ENCODE measurements at places on chromosomes 7 and 10.

DNA sequence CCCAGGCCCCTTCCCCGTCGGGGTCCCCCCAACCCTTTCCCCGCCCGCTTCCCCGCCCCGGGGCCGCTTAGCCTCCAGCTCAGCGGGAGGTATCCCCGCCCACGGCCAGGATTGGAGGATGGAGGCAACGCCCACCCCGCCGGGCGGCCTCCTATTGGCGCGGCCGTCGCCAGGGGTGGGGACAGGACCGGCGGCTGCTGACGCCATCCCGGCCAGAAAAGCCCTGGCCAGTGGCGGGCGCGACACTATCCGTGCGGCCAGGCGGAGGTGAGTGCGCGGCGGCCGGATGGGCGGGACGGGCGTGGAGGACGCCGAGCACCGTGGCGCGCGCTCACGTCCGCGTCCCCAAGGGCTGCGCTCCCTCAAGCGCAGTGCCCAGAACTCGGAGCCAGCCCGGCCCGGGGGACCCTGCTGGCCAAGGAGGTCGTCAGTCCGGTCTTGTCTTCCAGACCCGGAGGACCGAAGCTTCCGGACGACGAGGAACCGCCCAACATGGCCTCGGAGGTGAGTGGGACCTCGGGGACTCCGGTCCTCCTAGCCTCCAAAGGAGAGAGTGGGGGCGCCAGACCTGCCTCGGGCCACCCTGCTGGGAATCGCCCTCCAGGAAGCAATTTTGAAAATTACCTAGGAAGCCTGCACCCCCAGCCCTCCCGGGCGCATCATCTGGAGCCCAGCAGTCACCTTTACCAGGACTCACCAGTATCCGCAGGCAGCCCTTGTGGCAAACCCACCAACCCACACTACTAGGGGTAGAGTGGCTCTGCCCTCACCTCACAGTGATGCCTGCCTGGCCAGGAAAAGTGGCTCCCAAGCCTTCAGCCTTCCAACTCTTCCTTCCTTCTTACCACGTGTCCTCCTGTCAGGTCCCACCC is at the start of gene ASL:
ASL (plus strand) TSS at position 230 of the 872 bp plus-strand sequence; CDS start at position 493, 263 bp downstream.
- peak; percentile 95 for DNase-seq

DNA sequence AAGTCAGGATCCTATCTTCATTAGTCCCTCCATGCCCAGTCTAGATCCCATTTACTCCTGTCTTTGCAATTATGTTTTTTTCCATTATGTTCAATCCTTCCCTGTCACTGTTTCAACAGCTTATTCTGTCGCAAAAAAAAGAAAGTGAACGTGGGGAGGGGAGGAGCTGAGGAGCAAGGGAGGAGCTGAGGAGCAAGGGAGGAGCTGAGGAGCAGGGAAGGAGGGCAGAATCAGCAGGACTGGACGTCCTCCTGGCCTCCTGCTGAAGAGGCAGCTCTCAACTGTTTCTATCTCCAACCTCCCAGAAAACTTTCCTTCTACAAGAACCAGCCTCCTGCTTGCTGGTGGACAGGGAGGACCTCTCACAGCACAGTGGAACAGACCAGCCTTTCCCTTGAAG is 26.0 kb downstream of the LARP4B start:
- no peak for DNase-seq

- DNase-seq = no peak
Observed at GRCh38 chr10:36110097-36110496, 468.0 kb upstream of the FZD8 start.

DNA sequence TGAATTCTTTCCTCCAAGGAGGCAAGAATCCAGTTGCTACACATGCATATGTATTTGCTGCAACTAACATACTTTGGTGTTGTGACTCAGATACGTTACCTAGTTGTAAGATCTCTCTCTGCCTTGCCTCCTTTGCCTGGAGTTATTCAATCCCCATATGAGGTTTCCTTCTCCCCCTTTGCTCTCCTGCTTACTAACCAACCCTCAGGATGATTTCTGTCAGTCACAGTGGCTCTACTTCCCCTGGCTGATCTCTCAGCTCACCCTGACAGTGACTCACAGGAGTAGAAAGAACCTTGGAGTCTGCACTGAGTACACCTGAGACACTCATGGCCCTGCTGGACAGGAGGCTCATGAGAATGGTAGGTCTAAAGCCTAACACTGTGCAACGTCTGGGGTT is 92.0 kb downstream of the TMEM106B start:
- DNase-seq = no peak

DNA sequence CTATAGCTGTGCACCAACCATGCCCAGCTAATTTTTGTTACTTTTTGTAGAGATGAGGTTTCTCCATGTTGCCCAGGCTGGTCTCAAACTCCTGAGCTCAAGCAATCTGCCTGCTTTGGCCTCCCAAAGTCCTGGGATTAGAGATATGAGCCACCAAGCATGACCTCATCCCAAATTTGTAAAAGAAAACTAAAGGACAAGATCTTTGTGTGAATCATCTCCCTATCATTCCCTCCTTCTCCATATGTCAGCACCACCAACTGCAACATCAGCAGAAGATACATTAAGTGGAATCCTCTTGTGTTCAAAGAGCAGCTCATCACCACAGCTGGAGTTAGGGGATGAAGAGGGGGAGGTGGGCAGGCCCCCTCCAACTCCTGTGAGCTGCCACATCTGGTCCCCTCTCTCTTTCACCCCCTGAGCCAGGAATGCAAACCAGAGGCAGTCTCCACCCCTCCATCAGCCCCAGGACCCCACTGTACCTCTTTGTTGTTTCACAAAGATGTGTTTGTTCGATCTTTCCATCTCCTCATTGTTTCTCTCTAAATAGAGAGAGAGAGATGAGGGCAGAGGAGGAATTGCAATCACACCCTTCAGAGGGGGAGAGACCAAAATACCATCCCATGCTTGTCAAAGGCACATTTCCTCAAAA is 47.3 kb upstream of the PIP4K2A start:
- DNase-seq = no peak

GRCh38 chr7:157558061-157558460 is 221.3 kb downstream of the DNAJB6 start:
- DNase-seq = peak; percentile 40

- DNase-seq = no peak
Observed at GRCh38 chr7:100484673-100485045, 932 bp downstream of the NYAP1 start.

- no peak for DNase-seq
Observed at GRCh38 chr7:54326592-54327167, 215.5 kb upstream of the VSTM2A start.

DNA sequence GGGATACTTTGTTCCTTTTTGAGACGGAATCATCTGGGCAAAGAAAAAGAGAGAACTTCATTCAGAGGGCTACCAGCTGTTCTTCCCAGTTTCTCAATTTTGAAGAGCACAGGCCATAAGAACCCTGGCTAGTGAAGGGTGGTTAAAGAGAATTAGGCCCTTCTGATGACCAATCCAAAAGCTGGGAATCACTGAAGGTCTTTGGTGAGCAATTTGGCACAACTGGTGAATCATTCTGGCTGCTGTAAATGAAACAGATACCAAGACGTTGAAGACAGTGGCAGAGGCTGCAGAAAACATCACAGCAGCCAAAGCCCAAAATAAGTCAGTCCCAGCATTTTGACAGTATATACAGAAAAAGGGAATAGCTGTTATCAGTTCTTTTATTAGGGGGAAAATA is 5.1 kb downstream of the RAPGEF5 start:
- DNase-seq = no peak

GRCh38 chr10:122419016-122419415 is 35.4 kb upstream of the ARMS2 start:
- DNase-seq = no peak

DNA sequence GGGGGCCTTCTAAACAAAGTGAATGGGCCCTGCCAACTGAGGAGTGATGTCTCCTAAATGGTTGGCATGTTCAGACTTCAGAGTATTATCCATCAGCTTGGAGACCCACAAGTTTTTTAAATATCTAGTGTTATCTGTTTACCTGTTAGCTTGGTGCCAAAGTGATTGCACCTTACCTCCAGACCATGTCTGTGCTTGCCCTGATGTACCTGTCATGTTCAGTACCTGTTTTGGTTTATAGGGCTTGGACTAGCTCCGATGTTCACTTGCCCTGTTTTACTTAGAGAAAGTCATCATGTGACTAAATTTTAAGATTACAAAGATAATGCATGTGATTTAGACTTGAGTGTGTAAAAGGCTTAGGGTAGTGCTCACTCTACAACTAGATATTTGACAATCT is 67.7 kb downstream of the CNNM2 start:
- DNase-seq = no peak

DNA sequence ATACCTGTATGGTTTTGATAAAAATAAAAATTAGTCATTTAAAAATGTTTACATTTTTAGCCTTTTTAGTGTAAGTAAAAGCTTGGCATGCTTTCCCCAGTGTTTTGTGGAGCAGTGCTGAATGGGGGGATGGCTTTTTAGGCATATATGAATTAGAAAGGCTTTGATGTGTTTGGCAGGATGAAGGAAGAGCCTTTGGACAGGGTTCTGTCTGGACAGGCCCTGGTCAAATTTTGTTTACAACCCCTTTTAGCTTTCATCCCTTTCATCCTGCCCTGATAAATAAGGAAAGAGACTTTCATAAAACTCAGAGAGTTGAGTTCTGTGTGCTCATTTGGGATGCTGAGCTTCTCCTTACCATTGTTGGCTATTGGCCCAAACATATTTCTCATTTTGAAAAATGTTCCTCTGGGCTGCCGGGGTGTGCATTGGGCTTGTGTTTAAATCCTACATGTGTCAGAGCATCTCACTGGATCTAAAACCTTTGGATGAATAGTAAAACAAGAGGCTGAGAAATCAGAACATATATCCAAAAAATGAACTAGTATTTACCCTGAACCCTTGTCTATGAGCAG is 68.1 kb upstream of the PHYHIPL start:
- no peak for DNase-seq

DNA sequence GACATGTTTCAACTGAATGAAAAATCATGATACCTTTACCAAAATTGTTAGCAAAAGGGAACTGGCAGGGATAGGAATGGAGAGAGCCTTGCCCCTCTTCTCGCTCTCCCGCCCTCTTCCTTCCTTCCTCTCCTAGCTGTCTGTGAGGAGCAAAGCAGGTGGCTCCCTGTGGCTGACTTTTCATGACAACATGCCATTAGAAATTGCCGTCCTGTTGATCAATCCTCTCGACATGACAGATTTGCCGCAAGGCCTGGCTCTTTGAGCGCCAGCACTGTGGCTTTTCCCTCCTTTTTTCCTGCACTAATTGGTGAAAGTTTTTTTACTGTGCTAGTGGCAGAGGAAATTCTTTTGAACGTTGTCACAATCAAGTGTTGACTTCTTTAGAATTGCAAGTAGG is 171.1 kb downstream of the TCF7L2 start:
- no peak for DNase-seq

- DNase-seq = no peak
Observed at GRCh38 chr7:74632505-74632904, 25.0 kb upstream of the GTF2I start.

GRCh38 chr10:27743877-27744801 is 1.5 kb downstream of the MKX start:
- peak; percentile 60 for DNase-seq

GRCh38 chr10:6738112-6738768 is 158.2 kb upstream of the PRKCQ start:
- DNase-seq = no peak

- no peak for DNase-seq
Observed at GRCh38 chr10:49290131-49290530, 8.8 kb upstream of the C10orf71 start.

- DNase-seq = no peak
Observed at GRCh38 chr10:22683140-22683389, 31.3 kb downstream of the PIP4K2A start.

GRCh38 chr10:121058082-121058481 is 206.9 kb downstream of the WDR11 start:
- DNase-seq = no peak

- no peak for DNase-seq
Observed at GRCh38 chr7:78279032-78279431, 480.5 kb downstream of the PHTF2 start.

DNA sequence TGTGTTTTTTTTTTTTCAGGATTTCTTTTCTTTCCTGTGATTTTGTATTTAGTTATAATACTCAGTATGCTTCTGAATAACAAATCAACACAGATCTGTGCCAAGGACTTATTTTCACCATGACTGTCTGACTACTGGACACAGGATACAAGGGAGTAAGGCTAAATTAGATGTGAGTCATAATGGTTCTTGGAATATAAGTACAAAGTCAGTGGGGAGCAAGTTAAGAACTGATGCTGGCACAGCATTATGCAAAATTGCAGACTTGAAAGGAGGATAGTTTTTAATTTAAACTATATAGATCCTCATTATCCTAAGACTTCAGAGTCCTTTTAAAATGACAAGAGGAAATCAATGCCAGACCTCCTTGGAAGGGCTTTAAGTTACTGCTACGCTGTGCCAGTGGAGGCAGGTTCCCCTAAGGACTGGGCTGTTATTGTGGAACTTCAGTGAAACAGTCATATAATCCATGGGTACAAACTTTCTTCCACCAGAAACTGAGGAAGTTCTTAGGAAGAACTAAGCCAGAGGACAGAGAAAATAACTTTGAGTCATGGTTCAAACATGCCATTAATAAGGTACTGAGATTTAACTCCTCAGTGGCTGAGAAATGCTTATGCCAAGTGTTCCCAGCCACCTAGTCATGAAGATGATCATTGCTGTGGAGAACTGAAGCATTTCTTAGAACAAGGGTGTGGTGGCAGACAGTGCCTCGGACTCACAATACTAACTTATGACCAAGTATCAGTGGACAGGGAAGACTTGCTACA is 531.2 kb downstream of the HTR7 start:
- DNase-seq = no peak

DNA sequence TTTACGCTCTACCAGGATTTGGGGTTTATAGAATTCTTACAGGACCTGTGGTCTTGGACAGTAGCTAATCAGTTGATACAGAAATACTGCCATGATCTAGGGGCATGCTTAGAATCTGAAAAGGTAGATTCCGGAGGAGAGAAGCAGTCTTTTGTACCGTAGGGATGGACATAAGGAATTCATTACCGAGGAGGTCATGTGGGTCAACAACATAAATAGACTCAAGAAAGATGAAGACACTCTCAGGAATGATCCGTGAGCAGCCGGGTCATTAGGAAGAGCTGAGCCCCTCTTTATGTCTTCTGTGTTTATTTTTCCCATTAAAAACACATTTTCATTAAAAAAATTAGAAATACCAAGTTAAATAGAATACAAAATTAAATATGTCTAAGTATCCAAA is 160.1 kb upstream of the TNS3 start:
- DNase-seq = no peak

DNA sequence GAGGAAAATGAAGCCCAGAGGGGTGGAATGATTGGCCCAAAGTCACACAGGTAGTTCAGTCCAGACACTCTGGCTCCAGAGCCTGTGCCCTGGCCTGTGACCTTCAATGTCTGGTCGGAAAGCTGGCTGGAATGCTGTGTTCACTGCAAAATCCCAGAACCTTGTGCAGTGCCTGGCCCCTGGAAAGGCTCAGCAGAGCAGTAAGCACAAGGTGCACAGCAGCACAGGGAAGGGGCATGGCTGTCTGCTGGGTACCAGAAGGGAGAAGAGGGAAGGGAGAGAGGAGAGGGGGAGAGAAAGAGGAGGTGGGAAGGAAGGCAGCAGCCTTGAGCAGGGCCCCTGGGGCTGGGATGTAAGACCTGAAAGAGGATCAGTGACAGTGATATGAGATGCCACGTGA is 28.4 kb upstream of the C10orf71 start:
- DNase-seq = no peak

- DNase-seq = no peak
Observed at GRCh38 chr10:70190581-70190980, 20.3 kb upstream of the SAR1A start.

- DNase-seq = no peak
Observed at GRCh38 chr10:35316218-35316967, 19.9 kb upstream of the CCNY start.

- DNase-seq = no peak
Observed at GRCh38 chr10:58886406-58886805, 290.0 kb upstream of the PHYHIPL start.

- DNase-seq = no peak
Observed at GRCh38 chr7:125908711-125909110, 979.1 kb upstream of the POT1 start.

All from sciatic nerve (tissue), 2 donors.